Dermis blood vessel endothelial cell (primary cell): ENCODE measurements at places on chromosomes 4 and X. TPM values are rescaled to one million over a fixed set of nuclear protein-coding genes. Genes with fewer than 3 reads are reported as not detected.

The TLR6 gene
- 0.17 and 1.4 TPM in 2 replicates for total RNA-seq

The NHSL2 gene
- 28.6 and 53.8 TPM in 2 replicates for total RNA-seq

The PAGE1 gene
- not detected in 2 replicates for total RNA-seq

The MEPE gene
- not detected in 2 replicates for total RNA-seq

The UGT2B10 gene
- not detected in 2 replicates for total RNA-seq

The CENPVL2 gene
- total RNA-seq, result not detected in 2 replicates

The KLF3 gene
- total RNA-seq, result 26.4 and 32.7 TPM in 2 replicates

The TRMT10A gene
- total RNA-seq, result 9.9 and 12.3 TPM in 2 replicates

The LYAR gene
- total RNA-seq, result 18.2 and 18.9 TPM in 2 replicates

The GPR173 gene
- 1.7 and 2.5 TPM in 2 replicates for total RNA-seq

The CT45A2 gene
- not detected in 2 replicates for total RNA-seq

The FGFRL1 gene
- total RNA-seq, result 12.8 and 20.8 TPM in 2 replicates

The GDPD2 gene
- total RNA-seq, result 0.17 TPM in 1 of 2 replicates, not detected in the other

The FRG1 gene
- total RNA-seq, result 47.0 and 47.9 TPM in 2 replicates

The LPAR4 gene
- 0.09 TPM in 1 of 2 replicates, not detected in the other for total RNA-seq

The PDE6B gene
- total RNA-seq, result 7.3 and 7.5 TPM in 2 replicates

The STS gene
- 3.1 and 6.1 TPM in 2 replicates for total RNA-seq

The EXOC1L gene
- not detected in 2 replicates for total RNA-seq

The TMSB15B gene
- total RNA-seq, result 2.8 and 6.5 TPM in 2 replicates

The MCF2 gene
- 0.05 TPM in 1 of 2 replicates, not detected in the other for total RNA-seq

The EREG gene
- under 0.01 TPM in 2 replicates for total RNA-seq
